ENCODE measurements at places on chromosomes 11 and 22. TPM values are rescaled to one million over a fixed set of nuclear protein-coding genes. Genes with fewer than 3 reads are reported as not detected.

DNA sequence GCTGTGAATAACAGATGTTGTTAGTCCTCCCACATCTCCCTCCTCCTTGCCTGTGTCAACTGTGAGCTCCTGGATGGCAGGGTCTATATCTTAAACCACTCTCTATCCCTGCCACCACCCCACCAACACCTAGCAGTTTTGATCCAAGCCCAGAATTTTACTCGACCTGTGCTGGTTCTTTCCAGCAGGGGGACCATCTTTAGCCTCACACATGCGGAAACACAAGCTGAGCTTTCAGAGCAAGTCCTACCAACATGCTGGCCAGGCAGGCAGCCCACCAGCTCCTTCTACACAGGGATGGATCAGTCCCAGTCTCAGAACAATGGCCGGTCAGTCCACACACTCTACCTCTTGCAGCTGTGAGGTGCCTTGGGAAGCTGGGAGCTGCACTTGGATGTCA lies 231.5 kb downstream of the NXPE2 start:
- DNase-seq = no peak

- no peak for DNase-seq
Observed at GRCh38 chr11:13679768-13680167, 11.3 kb downstream of the FAR1 start.

GRCh38 chr11:111312076-111312475 lies 13.7 kb downstream of the POU2AF3 start:
- DNase-seq = no peak

DNA sequence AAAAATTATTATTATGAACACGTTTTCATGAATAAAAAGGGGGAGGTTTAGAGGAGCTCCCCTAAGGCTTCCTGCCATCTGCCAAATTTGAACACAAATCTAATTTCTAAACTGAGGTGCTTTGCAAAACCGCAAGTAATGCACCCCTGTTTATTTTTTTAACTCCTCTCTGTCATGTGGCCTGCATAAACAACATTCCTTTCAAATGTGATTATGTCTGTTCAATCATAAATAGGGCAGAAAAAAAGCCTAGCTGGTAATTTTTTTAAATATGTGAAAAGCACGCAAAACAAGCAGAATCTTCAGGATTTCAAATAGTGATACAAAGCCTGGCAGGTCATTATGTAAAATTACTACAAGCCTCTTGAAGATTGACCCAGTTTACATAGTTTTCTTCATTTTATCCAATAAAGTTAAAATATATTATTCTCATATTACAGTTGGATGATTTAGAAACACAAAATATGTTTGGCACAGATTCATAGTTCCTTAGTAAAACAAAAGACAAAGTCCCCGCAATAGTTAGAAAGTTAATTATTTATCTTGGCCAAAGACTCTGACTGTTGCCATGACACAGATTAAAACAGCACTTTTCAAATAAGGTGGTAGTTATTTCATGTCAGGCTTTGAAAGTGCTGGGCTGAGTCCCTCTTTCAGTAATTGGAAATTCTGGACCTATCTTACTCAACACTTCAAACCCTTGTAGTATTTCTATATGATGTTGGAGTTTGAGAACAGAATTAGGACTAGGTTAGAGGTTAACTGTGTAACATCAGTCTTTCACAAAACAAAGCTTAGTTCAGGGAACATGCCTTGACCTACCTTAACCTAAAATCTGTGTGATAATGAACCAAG lies 200.3 kb upstream of the MPPED2 start:
- no peak for DNase-seq

GRCh38 chr11:61869708-61870451 lies 21.5 kb downstream of the FADS3 start:
- no peak for DNase-seq

- DNase-seq = no peak
Observed at GRCh38 chr11:69295079-69295994, 1.4 kb downstream of the MYEOV start.

DNA sequence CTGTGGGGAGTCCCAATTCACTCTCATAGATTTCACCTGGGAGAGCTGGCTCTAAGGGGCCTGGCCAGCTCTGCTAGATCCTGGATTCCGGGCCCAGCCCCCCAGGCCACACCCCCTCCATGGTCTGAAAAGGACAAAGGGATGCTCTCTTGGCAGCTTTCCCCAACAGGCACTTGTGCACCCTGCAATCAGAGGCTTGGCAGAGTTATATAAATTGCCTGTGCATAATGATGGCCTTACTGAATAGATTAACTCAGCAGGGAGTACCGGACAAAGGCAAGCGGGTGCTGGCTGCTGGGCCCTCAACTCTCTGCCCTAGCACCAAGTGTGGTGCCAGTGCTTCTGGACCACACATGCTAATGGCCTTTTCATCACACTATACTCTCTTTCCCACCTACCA lies 461.6 kb downstream of the BUD13 start:
- no peak for DNase-seq

GRCh38 chr22:21054714-21055563 lies 9.2 kb downstream of the LRRC74B start:
- DNase-seq = no peak

DNA sequence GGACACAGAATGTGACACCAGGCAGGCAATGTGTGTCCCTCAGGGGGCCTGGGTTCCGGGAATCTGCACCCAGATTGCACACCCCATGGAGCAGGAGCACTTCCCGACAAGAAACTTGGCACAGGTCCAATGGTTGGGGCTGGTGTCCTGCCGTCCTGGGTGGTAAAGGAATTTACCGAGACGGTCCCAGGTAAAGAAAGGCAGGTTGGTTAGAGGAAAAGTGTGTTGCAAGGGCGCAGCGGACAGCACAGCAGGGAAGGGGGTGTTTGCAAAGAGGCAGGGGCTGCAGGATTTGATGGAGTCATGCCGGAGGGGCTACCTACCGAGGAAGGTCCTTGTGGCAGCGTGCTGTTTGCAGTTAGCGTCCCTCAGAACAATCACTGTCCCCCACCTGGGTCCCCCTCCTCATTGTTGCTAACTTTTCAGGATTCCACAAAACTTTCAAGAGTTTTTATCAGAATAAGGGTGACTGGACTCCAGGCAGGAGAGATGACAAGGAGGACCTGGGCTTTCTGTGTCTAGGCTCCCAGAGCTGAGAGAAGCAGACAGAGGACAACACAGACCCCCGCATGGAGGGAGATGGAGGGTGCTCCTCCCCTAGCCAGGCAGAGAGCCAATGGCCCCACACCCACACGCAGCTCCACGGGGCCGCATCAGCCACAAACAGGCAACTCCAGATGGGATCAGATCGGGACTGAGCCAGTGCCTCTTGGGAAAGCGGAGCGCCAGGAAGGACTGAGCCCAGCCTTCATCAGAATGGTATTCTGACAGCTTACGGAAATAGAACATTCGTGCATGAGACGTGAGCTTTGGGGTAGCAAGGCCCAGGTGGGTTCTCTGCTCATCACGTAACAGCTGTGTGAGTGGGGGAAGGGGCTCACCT lies 1423.9 kb downstream of the BRD1 start:
- no peak for DNase-seq

DNA sequence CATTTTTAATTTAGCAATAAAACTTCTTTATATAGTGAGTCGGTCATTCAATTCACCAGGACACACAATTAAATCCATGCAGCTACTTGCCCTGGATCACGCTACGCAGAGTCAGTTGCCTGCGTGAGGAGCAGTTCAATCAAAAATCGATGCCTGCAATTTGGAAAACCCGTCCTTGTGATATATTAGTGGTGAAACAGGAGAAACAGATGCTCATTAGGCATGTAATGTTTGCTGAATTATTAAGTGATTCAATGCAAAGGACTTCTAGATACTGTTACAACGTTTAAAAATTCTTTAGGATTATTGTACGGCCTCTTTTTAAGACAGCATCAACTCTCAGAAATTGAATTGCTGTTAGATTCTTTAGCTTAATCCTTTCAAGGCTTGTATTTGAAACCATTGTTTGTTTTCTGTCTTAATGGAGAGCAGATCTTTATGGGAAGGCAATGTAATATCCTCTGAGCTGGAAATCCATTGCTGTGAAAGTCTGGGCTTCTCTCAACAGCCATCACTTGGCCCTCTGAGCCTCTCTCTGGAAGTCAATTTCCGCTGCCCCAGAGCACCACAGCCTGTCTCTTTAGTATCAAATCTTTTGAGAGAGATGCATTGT lies 20.1 kb upstream of the PAMR1 start:
- no peak for DNase-seq

DNA sequence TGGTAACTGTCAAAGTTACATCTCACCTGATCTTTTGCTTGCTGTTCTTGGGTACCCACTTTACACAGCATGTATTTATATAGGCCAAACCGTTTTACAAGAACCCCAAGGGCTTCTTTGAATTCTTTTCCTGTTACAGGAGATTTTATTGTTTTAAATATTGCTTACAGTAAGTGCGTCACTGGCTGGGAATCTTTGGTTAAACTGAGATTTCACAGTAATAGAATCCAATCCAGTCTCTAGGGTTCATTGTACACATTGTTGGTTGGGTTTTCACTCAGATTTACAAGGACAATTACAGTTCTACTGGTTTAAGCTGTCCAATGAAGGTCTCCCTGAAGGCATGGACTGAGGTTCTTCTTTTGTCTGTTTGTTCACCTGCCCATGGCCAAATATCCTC lies 171.7 kb downstream of the INSC start:
- DNase-seq = no peak

DNA sequence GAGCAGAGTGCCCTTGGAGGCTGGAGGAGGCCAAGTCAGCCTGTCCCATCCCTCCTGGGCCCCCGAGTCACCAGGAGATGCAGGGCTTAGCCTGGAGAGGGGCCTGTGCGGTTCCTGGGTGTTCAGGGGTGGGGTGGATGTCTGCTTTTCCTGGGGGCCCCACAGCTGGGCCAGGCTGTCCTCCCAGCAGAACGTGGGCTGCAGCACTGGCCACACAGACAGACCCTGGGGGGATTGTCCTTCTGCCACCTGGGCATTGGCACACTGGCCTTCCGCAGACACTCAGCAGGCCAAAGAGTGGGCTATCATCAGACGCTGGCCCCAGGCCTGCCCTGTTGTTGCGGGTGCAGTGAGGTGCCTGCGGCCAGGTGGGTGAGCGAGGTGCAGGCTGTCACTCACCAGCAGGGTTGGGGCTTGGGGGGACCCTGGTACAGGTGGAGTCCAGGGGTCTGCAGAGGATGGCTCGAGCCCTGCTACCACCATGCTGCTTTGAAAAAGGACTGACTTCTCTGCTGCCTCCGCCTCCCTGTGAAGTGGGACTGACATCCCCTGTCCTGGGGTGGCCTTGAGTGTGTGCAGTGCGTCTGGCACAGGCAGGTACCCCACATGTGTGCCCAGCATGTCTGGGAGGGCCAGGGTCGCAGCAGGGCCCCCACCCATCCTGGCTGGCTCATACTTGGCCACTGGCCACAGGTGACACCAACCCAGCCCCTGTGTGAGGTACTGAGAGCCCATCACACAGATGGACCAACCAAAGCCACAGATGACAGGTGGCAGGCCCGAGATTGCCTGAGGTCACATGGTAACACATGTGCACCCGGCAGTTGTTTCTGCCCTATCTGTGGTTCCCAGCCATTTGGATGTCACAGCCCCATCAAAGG lies 39.0 kb upstream of the KCNQ1OT1 start:
- no peak for DNase-seq

- DNase-seq = no peak
Observed at GRCh38 chr22:43566021-43566420, 154.2 kb downstream of the MPPED1 start.

DNA sequence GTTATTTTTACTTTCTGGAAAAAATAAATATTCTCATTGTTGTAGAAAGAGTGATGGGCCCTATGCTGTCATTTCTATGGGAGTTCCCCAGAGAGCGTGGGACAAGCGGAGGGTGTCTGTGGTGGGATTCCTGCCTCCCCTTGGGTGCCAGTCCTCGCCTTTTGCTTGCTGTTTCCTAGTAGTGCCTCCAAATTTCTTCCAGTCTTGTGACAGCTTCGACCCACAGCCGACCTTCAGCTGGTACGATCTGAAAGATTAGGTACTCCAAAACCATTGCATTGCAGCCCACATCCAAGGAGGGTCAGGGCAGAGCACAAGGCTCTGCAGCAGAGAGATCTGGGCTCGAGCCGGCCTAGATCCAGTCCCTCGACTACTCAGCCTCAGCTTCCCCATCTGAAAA lies 58.9 kb upstream of the EMID1 start:
- no peak for DNase-seq

GRCh38 chr11:76379807-76380158 lies 1.1 kb downstream of the THAP12 start:
- DNase-seq = no peak

DNA sequence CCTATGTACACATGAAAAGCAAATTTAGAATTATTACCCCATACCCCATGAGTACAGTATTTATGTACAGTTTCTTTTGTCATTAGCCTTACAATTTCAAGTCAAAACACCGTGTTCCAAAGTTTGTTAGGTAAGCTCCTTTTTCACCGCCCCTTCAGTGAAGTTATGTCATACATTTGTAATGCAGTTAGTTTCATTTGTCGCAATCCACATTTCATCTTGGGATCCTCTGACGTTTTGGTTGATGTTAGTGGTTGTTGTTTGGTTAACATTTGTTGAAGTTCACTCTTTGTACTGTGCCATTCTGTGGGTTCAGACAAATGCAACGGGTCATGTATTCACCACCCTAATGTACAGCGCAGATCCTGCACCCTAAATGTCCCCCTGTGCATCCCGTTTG lies 45.2 kb downstream of the ARHGEF12 start:
- DNase-seq = no peak

DNA sequence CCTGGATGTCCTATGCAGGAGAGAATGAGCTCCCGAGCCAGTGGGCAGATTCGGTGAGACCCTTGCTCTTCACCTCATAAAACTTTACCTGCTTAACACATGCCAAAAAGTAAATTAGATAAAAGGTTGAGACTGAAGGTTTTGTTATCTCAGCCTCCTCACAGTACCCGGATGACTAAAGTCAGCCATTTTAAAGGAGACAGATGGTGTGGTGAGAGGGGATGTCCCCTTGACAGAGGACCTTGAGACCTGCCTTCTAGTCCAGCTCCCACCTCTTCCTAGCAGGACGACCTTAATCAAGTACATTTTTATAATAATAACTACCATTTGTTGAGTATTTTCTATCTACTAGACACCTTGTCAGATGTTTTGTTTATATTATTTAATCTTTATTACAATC lies 39.7 kb downstream of the C11orf91 start:
- no peak for DNase-seq

DNA sequence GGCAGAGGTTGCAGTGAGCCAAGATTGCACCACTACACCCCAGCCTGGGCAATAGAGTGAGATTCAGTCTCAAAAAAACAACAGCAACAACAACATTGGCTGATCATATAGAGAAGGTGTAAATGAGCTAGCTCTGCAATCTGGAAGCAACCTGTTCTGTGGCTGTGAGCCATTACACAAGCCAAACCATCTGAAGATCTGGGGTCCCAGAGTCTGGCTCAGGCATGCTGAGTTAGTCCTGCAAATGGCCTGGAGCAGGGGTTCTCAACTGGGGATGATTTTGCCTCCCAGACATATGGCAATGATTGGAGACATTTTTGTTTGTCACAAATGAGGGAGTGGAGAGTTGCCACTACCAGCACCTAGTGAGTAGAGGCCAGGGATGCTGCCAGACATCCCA lies 42.3 kb upstream of the RAB1B start:
- no peak for DNase-seq

- no peak for DNase-seq
Observed at GRCh38 chr11:117230286-117230961, 1.4 kb downstream of the PCSK7 start.

UCP2 gene
- total RNA-seq = 23.1 TPM

POLR3H gene
- total RNA-seq = 27.8 TPM

RIMBP3C gene
- 0.14 TPM for total RNA-seq

GGT5 gene
- 39.7 TPM for total RNA-seq

PTPMT1 gene
- total RNA-seq = 153 TPM

TP53AIP1 gene
- 0.74 TPM for total RNA-seq

OR8G5 gene
- not detected for total RNA-seq

AMPD3 gene
- 20.0 TPM for total RNA-seq

HEPHL1 gene
- 0.17 TPM for total RNA-seq

TSPAN32 gene
- total RNA-seq = not detected

PHOX2A gene
- not detected for total RNA-seq

MFRP gene
- not detected for total RNA-seq

OR6A2 gene
- not detected for total RNA-seq
